ENCODE measurements at places on chromosomes 2 and 18.

DNA sequence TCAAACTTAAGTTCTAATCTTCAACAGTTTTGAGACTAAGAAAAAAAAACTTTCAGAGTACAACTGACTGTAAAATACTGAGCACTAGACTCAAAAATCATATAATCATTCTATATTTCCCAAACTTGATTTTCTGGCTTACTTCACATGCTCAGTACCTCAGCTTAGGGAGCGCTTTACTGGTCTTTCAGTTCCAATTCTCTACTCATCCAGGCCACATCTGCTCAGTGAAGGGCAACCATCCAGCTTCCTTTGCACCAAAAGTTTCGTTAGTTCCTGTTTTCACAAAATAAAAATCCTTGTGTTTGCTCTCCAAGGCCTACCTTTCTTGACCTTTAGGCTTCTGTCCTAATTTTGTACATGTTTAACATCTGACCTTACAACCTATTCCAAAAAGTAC lies 287.6 kb upstream of the LRRTM1 start:
- no peak for DNase-seq

- DNase-seq, result no peak
Measured at GRCh38 chr2:178863130-178863855, 56.1 kb upstream of the TTN start.

DNA sequence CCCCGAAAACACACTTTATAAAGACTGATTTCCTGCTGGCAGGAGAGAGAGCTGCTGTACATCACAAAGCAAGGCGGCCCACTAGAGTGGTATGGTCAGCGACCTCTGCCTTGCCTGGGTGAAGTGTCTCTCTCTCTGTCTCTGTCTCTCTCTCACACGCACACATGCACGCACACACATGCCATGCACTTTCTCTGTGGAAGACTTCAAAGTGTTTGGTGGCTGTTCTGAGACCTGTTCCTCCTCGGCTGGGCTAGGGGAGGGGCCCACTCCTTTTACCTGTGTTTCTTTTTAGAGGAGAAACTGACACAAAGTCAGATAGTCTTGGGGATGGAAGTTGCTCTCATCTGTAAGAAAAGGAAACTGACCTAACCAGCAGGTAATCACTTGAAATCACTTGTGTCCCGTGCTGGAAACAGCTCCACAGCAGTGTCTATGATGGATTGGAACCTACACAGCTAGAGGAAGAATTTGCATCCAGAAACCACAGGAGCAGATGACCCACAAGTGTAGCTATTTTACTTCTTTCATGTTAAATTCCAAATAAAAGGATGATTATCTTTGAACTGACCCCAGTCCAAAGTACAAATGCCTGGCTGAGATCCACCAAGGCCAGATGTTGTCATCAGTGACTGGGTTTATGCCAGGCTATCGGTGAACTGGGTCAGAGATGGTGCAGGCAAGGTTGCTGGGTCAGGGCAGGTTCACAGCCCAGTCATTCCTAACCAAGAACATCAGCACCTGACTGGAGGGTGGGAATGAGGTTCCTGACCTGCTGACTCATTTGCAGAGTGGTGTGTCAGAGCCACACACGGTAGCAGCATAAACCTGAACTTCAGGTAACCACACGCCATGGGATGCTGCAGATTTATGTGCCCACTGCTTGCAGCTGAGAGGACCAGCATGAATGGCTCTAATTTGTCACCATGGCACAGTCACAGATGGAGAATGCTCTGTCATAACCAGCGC lies 63.0 kb downstream of the NPAS2 start:
- no peak for DNase-seq

- DNase-seq, result no peak
Measured at GRCh38 chr18:6747646-6748045, 18.1 kb downstream of the ARHGAP28 start.

- DNase-seq, result no peak
Measured at GRCh38 chr18:77148289-77148688, 15.7 kb upstream of the MBP start.

- no peak for DNase-seq
Measured at GRCh38 chr18:55096263-55096951, 137.1 kb upstream of the CCDC68 start.

DNA sequence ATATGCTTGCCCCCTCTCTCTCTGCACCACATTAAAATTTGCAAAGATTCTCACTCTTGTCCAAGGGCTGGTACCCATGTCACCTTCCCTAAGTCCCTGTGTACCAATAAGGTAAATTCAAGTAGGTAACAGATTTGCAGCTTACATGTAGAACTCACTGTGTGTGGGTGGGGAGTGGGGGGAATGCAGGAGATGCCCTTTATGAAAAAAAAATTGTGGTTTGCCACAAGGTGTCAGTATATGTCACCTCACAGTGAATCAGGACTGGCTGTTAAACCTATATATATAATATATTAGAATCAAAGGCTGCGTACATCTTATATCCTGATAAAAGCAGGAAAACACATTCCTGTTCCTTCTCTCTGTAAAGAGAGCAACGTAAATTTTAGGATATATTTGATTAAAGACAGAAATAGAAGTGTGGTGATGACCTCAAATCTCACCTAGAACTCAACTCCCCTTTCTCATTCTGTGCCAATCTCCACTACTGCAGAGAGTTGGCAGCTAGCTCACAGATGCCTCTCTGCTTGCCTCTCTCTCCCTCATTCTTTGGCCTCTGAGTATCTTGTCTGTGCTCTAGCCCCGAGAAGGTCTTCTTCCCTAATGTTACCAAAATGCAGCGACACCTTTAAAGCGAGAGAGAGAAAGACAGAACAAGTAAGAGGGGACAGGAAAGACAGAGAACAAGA lies 536 bp downstream of the XDH start:
- DNase-seq, result no peak

DNA sequence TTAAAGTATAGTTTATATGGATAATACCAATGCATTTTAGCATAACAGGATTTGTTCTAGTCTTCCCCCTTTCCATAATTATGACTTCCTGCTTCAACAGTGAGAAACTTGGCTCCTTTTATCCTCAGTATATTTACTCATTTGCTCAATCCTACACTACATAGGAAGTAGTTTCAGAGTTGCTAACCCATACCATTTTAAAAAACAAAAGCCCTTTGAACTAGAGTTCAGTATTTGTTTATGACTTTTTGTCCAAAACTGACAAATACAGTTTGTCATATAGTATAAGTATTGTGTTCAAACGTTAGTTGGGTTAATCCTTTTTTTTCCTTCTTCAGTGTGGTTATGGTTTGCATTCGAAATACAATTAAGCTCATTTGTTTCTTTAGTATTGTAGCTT lies 5.9 kb upstream of the DNAJC27 start:
- DNase-seq, result no peak

DNA sequence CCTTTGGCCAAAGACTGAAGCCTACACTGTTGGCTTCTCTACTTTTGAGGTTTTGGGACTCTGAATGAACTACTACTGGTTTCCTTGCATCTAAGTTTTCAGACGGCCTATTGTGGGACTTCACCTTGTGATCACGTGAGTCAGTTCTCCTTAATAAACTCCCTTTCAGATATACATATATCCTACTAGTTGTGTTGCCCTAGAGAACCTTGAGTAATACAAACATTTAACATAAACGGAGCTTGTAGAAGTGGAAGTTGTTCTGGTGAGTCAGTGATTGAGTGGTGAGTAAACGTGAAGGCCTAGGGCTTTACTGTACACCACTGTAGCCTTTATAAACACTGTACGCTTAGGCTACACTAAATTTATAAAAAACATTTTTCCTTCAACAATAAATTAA lies 107.2 kb upstream of the CDH2 start:
- DNase-seq, result no peak

DNA sequence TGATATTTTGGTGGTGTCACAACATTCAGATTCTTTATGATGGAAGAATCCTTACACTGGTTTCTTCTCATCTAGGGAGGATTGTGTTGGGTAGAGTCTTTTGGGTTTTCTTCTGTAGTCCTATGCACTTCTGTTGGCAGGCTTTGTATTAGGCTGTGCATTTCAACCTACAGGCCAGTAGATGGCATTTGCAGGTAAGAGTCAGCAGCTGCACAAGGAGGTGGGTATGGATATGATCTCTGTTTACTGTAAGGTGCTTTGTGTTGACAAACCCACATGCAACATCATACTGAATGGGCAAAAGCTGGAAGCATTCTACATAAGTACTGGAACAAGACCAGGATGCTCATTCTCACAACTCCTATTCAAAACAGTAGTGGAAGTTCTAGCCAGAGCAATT lies 656.8 kb downstream of the METTL4 start:
- no peak for DNase-seq

GRCh38 chr2:349390-349789 lies 61.5 kb upstream of the ALKAL2 start:
- no peak for DNase-seq

DNA sequence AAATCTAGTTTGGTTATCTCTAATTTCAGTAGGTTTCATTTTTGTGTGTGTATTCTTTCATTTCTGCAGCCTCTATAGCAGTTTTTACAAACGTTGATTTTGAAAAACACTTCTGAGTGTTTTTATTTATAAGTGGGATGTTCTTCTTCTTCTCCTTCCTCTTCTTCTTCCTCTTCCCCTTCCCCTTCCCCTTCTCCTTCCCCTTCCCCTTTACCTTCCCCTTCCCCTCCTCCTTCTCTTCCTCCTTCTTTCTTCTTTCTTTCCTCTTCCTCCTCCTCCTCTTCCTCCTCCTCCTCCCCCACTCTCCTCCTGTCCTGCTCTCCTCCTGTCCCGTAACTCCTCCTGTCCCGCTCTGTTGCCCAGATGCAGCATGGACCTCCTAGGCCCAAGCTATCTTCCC lies 4.2 kb downstream of the UGGT1 start:
- DNase-seq, result no peak

DNA sequence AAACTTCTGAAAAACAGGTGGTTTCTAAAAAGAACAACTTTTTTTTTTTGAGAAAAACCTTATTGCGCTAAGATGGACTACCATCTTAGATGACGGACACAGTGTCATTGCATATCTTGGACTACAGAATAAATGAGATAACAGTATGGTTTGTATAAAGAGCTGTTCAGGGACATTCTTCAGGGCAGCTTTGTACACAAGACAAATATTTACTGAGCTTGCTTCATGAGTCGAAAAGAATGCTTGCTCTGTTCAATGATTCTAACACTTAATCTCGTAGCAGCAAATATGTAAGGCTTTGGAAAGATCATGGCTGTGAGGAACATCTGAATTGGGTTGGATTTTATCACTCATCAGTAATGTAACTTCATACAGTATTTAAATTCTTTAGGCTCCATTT lies 282.5 kb upstream of the CWC22 start:
- DNase-seq, result no peak

- no peak for DNase-seq
Measured at GRCh38 chr18:39453356-39453755, 1887.8 kb upstream of the CELF4 start.

DNA sequence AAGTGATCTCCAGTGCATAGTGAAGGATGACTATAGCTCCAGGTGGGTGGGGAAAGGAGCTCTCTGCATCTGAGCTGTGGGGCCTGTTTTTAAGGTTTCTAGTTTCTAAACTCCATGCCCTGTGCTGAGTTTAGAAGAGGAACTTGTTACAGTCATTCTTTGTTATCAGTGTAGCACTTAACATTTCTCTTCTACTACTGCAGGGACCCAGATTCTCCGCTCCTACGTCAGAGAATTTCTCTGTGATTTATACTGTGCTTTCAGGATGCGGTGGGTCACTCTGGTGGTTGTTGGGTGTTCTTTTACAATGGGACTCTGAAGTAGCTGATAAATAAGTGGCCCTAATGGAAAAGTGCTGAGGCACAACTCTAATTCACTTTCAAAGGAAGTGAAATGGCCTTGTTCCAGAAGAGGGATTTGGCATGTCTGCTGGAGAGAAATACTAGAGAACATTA lies 122.0 kb downstream of the WDSUB1 start:
- DNase-seq, result no peak

GRCh38 chr2:85259879-85260278 lies 67.9 kb downstream of the TGOLN2 start:
- DNase-seq, result no peak

DNA sequence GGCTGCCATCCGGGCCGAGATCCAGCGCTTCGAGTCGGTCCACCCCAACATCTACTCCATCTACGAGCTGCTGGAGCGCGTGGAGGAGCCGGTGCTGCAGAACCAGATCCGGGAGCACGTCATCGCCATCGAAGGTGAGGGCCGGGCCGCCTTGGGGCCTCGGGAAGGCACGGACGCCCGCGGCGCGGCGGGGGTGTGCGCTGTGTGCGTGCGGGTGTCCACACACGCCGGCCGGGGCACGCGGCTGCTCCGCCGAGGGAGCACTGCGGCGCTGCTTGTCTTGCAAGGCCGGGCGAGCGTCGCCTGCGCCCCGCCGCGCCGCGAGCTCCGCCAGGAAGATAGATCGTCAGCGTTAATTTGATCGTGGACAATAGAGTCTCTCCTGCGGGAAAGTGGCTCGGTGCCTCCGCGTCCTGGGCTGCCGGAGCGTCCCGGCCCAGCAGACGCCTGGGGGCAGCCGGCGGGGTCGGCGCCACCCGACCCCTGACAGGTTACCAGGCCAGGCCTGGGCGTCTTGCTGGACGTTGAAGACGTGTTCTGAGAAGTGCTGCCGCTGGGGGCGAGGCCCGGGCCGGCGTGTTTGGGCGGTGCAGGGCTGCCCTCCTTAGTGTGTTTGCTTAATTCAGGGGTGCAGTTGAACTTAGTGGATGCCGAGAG lies 1.0 kb downstream of the AGAP1 start:
- DNase-seq, result no peak

GRCh38 chr2:190407662-190408537 lies at the start of gene MFSD6:
Gene MFSD6 (plus strand): TSS chr2:190408355. CDS start chr2:190436030, 27,675 bp downstream.
- DNase-seq, result no peak

DNA sequence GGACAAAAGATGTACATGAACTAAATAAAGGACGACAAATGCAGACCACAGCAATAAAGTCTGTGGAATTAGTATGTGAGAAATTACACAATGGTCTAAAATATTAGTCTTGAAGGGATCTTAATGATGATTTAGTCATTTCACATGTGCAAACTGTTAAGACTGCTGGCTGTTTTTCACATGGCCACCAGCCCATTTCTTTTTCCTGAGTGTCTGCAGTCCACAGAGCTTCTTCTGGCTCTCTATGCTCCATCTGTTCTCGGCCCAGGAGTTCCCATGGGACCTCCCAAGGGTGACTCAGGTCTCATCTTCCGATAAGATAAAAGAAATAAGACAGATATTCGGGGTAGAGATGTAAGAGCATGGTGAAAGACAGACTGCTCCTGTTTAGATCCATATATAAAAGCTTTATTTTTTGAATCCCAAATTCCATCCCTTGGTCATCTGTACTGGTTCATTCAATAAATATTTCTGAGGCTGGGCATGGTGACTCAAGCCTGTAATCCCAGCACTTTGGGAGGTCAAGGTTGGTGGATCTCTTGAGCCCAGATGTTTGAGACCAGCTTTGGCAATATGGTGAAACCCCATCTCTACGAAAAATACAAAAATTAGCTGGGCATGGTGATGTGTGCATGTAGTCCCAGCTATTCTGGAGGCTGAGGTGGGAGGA lies 20.1 kb downstream of the IL1RL1 start:
- no peak for DNase-seq

DNA sequence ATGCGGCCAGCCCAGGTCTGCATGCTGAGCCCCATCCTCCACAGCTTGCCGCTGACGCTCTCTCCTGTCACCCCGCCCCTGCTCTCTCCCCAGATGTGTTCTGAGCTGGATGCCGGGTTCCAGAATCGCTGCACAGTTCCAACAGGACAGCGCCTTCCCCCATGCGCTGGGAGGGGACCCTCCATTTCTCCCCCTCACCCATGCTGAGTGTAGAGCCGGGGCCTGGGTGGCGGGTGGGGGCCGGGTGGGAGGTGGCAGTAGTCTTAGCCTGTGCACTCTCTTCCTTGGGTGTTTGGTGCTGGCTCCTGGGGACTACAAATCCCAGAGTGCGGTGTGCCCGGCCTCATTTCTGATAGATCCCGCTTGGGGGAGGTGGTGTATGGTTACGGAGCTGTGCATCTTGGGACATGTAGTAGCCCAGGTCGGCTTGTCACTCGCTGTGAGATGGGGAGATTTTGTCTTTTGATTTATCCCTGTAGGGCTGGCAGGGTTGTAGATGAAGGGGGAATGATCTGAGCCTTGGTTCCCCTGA lies 6.8 kb downstream of the DNAJB2 start:
- DNase-seq, result no peak

All from coronary artery (tissue), 2 donors.